NCI-H2081 treated with DMSO at 0.1 percent for 48 hours (cell line): ENCODE measurements at places on chromosomes 7 and 10.

- no peak for DNase-seq
Observed at GRCh38 chr10:79146611-79147130, 77.9 kb downstream of the ZMIZ1 start.

- no peak for DNase-seq
Observed at GRCh38 chr10:10722422-10722821, 295.2 kb upstream of the CELF2 start.

DNA sequence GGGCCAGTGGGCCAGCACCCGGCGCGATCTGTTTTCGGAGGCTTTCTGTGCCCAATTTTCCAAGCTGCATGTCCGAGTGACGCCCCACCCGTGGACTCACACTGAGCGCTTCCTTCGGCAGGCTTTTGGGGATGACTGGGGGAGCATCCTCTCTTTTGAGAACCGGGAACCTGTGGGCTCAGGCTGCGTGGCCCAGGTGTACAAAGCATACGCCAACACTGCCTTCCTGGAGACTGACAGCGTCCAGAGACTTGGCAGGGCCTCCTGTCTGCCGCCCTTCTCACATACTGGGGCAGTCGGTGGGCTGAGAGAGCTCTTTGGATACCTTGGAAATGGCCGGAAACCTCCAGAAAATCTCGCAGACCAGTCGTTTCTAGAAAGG lies 1.0 kb downstream of the ADCK2 start:
- no peak for DNase-seq

GRCh38 chr10:48600645-48601505 lies 4.0 kb downstream of the ARHGAP22 start:
- DNase-seq: no peak

DNA sequence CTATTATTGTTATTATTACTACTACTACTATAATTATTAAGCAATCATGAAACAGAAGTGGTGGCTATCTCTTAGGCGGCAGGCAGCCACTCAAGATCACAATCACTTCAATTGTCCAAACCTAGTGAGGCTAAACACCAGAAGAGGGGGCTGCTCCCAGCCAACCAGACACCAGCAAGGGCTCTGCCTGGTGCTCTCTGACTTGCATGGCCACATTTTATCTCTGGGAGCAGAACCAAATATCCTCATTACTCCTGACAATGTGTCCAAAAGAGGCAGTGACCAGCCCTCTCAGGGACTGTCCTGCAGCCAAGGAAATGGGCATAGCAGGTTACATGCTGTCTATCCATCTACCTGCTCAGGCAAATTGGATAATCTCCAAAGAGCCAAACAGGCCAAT lies 187.4 kb upstream of the PDE1C start:
- DNase-seq: no peak
